ENCODE measurements at places on chromosomes 7 and 10.
A peak's percentile ranks its signal among the peaks of the same experiment; 100 is the strongest.

DNA sequence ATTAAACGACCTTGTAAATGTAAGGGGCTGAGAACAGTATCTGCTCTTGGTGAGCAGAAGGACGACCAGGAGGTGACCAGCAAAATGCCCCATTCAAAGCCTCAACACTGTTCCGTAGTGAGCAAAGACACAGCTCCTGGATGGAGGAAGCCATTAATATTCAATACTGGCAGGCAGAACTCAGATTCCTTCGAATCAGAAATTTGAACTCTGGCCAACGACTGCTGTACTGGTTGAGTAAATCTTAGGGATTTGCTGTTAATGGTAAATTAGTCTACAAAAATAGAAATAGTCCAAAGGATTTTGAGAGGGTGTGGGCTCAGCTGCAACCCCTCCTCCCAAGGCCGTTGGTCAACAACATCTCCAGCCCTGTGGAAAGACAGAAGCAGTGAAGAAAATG lies 130.5 kb upstream of the PFKP start:
- no peaks in the 10 kb centered on the region for H3K36me3 ChIP-seq
- H3K4me1 ChIP-seq: no peaks in the 10 kb centered on the region
- DNase-seq: no peak
- H3K4me3 ChIP-seq: no peak overlapping the region

- no peak overlapping the region for H3K4me3 ChIP-seq
- H3K27ac ChIP-seq: no peak overlapping the region
Observed at GRCh38 chr7:116021237-116021636, 9.3 kb downstream of the TFEC start.

DNA sequence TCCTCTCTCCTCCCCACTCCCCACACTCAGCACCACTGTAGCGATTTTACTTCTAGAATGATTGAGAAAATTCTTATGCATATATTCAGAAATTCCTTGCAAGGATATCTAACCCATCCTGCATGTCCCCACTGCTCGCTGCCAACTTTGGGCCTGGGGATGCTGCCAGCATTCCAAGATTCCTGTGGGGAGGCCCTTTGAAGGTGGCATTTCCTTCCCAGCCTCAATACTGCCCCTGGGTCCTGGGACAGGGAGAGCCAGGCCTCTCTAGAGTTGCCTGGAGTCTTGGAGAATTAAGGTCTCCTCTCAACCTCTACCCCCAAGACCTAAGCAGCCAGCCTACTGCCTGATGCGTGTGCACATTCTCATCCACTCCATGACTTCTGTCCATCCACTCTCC lies 303.5 kb downstream of the NEBL start:
- no peaks in the 10 kb centered on the region for H3K36me3 ChIP-seq
- H3K27me3 ChIP-seq: no peaks in the 10 kb centered on the region
- no peak for DNase-seq
- H3K27ac ChIP-seq: no peak overlapping the region
- H3K4me1 ChIP-seq: peaks cover 3% of the 10 kb centered on the region

GRCh38 chr10:132144086-132144485 lies 42.7 kb upstream of the DPYSL4 start:
- no peaks in the 10 kb centered on the region for H3K36me3 ChIP-seq
- no peaks in the 10 kb centered on the region for H3K27me3 ChIP-seq
- no peak for DNase-seq
- peaks cover 5% of the 10 kb centered on the region for H3K4me1 ChIP-seq
- H3K4me3 ChIP-seq: no peak overlapping the region
- no peak overlapping the region for H3K27ac ChIP-seq

DNA sequence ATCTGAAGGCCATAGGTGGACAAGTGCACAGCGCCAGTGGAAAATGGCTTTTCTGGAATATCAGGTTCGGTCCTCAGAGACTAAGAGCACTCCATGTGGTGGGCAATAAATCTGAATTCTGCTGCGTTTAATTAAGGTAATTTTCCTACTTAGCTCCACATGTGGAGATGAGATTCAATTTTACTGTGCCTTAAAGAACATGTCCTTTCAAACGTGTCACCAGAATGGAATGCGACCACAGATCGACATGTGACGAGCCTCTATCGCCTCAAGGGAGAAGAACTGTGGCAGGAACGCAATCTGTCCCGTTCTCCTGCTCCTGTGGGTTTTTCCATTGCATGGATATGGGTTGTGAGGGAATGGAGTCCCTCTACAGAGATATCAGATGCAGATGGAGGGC lies 205.3 kb upstream of the ZNF32 start:
- DNase-seq: no peak
- H3K27ac ChIP-seq: no peak overlapping the region
- H3K36me3 ChIP-seq: no peaks in the 10 kb centered on the region
- H3K4me1 ChIP-seq: no peaks in the 10 kb centered on the region
- H3K27me3 ChIP-seq: no peaks in the 10 kb centered on the region

DNA sequence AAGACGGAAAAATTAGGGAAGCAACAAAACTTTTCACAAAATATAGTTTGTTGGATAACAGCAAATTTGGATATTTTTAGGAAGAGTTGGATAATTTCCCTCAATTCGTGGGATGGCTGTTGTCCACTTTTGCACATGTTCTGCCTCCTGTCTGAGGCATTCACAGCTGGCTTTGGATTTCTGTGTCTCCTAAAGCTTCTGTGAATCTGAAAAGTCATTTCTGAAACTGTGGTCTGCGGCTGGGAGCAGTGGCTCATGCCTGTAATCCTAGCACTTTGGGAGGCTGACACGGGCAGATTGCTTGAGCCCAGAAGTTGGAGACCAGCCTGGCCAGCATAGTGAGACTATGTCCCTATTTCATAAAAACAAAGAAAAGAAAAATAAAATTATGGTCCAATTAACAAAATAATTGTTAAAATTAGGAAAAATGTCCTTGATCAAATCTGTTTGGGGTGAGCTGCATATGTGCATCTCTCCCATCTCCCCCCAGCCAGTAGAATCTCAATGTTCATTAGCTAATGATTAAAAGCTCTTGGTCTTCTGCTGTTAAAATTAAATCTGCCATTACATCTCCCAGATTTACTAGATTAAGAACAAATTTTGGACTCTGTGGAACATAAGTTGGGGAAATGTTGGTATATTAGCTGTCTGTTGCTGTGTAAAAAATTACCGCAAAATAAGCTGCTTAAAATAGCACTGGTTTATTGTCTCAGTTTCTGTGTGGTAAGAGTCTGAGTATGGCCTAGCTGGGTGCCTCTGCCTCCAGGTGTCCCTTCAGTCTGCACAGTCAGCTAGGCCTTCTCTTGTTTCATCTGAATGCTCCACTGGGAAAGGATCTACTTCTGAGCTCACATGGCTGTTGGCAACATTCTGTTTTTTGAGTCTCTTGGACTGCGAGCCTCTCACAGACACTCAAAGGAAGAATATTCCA lies 332.0 kb upstream of the FZD1 start:
- DNase-seq: no peak
- H3K36me3 ChIP-seq: no peaks in the 10 kb centered on the region
- no peak overlapping the region for H3K4me3 ChIP-seq
- H3K27ac ChIP-seq: no peak overlapping the region
- no peaks in the 10 kb centered on the region for H3K4me1 ChIP-seq

DNA sequence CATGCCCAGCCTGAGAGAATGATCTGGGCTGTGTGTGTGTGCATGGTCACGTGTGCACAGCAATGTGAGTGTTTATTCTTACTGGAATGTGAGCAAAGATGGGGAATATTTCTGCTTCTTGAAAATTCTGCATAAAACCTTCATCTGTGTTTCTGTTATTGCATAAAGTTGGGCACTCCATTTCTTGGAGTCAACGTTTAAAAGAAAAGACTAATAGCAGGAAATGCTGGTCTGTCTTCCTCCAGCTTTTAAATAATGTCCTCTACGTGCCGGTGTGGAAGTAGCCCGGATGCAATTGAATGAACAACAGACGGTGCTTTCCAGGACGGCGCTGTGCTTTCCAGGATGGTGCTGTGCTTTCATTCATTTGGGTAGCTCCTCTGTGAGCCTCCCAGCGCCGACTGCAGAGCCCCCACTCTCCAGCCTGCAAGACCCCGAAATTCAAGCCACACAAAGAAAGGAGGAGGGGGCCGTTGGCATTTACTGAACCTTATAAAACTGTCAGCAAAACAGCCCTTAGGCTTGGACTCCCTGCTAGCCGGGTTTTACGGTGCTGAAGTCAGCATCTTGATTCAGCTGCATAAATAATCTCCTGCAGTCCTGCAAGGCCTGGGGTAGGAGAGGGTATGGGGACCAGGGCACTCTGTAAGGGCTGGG lies 158.2 kb upstream of the PRKCQ start:
- no peak for DNase-seq
- H3K27me3 ChIP-seq: peaks cover 39% of the 10 kb centered on the region
- H3K27ac ChIP-seq: no peak overlapping the region
- H3K4me1 ChIP-seq: no peaks in the 10 kb centered on the region

DNA sequence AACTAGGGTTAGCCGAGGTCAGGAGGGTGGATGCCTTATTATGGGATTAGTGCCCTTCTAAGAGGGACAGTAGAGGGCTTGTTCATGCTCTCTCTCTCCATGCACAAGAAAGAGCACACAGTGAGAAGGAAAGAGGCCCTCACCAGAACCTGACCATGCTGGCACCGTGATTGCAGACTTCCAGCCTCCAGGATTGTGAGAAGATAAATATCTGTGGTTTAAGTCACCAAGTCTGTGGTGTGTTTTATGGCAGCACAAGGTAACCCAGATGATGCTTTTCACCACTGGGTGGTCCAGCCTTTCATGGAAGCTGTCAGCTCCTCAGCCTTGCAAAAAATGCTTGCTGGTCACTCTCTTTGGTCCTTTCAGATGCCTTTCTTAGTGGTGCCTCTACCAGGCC lies 175.9 kb downstream of the ANKRD30A start:
- H3K27me3 ChIP-seq: no peaks in the 10 kb centered on the region
- H3K4me3 ChIP-seq: no peak overlapping the region
- DNase-seq: no peak
- no peaks in the 10 kb centered on the region for H3K36me3 ChIP-seq

GRCh38 chr10:14838582-14839304 lies 637 bp downstream of the HSPA14 start:
- no peaks in the 10 kb centered on the region for H3K36me3 ChIP-seq
- no peaks in the 10 kb centered on the region for H3K27me3 ChIP-seq
- peak; percentile 6 for DNase-seq
- peak overlapping the region; percentile 98 for H3K27ac ChIP-seq
- peaks cover 28% of the 10 kb centered on the region for H3K4me1 ChIP-seq

All from naive thymus-derived CD8-positive, alpha-beta T cell (primary cell).